ENCODE measurements at places on chromosomes 4 and X. TPM values are rescaled to one million over a fixed set of nuclear protein-coding genes. Genes with fewer than 3 reads are reported as not detected.

The KLHL4 gene
- total RNA-seq: 2.0 TPM

The PNPLA4 gene
- total RNA-seq: 14.3 TPM

GRCh38 chr4:53959343-53960120 is 104.9 kb downstream of the CHIC2 start:
- H3K4me1 ChIP-seq: peaks cover 42% of the 10 kb centered on the region
- peak overlapping the region; percentile 45 for H3K27ac ChIP-seq
- no peaks in the 10 kb centered on the region for H3K36me3 ChIP-seq
- H3K4me3 ChIP-seq: no peak overlapping the region
- no peak for DNase-seq

DNA sequence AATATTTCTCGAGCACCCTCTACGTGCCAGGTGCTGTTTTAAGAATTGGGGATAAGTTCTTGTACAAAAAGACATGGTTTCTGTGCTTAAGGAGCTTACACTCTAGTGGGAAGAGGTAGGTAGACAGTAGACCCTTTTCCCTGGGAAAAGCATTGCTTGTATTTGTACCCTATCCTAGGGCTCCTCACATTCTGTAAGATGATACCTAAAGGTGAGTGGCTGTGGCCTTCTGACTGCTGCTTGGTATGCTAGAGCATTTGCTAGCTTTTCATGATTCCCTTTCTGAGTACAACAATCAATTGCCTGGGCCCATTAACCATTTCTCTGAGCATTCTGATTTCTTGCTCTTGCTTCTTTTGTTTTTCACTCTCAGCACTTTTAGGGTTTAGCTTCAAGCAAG is 286.6 kb downstream of the ZIC3 start:
- H3K4me1 ChIP-seq: no peaks in the 10 kb centered on the region
- no peaks in the 10 kb centered on the region for H3K27me3 ChIP-seq
- no peaks in the 10 kb centered on the region for H3K36me3 ChIP-seq
- no peak overlapping the region for H3K4me3 ChIP-seq
- DNase-seq: no peak

GRCh38 chrX:55130481-55130880 is 41.7 kb downstream of the PAGE2 start:
- DNase-seq: no peak
- no peaks in the 10 kb centered on the region for H3K4me1 ChIP-seq
- no peak overlapping the region for H3K4me3 ChIP-seq
- no peak overlapping the region for H3K27ac ChIP-seq
- H3K36me3 ChIP-seq: no peaks in the 10 kb centered on the region
- H3K27me3 ChIP-seq: peaks cover 2% of the 10 kb centered on the region

DNA sequence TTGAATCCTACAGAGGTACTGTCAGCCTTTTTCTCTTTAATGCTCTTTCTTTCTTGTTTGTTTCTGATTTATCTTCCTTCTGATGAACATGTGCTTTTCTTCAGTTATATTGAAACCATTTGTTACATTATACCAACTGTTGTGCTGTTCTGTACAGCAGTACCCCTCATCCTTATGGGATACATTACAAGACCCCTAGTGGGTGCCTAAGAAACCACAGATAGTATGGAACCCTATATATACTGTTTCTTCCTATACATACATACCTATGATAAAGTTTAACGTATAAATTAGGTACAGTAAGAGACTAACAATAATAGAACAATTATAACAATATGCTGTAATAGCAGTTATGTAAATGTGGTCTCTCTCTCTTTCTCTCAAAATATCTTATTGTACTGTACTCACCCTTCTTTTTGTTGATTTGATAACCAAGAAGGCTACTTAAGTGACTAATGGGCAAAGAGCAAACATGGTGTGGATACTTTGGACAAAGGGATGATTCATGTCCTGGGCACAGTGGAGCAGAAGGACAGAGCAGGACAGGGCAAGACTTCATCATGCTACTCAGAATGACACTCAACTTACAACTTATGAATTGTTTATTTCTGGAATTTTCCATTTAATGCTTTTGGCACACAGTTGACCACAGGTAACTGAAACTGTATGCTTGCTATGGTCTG is 10.7 kb upstream of the YIPF7 start:
- no peaks in the 10 kb centered on the region for H3K36me3 ChIP-seq
- H3K27ac ChIP-seq: no peak overlapping the region
- DNase-seq: no peak
- peaks cover 12% of the 10 kb centered on the region for H3K27me3 ChIP-seq

- peak overlapping the region; percentile 65 for H3K27ac ChIP-seq
- peaks cover 74% of the 10 kb centered on the region for H3K4me1 ChIP-seq
- no peaks in the 10 kb centered on the region for H3K36me3 ChIP-seq
- no peak overlapping the region for H3K4me3 ChIP-seq
Measured at GRCh38 chr4:98642991-98643426, 15.4 kb downstream of the TSPAN5 start.

DNA sequence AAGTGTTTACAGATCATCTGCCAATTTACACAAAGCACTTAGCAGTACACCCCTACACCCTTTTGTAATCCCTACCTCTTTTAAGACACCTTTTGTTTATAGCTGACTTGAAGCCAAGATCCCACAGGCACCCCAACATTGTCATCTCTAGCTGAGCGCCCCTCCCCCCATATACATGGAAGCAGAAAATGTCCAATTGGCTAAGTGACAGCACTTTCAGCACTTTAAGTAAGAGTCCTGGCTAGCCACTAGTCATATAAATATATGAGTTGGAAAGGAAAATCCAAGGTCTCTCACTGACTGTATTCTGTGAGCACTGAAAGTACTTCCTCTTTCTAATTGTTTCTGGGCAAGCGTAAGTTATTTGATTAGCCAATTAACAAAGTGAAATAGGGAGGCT is 108.2 kb downstream of the NSUN7 start:
- H3K27me3 ChIP-seq: no peaks in the 10 kb centered on the region
- no peak for DNase-seq
- H3K4me3 ChIP-seq: no peak overlapping the region
- no peak overlapping the region for H3K27ac ChIP-seq
